ENCODE measurements at places on chromosomes 7 and 10.

DNA sequence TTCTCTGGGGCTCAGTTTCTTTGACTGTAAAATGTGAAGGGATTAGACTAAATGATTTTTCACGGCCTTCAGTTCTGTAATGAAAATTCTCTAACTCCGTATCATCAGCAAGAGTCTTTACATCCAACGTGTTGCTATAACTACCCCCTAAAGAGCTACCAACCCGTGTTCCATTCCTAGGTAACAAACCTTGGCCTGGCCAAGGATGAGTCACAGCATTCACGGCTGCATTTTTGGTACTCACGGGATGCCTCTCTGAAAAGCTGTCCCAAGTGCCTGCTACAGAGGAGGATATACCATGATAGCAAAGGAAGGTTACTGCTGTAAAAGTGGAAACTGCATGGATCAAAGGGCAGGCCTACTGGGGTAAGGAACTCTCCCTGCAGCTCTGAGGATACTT is 5.9 kb downstream of the LRRC4 start:
- DNase-seq: no peak

DNA sequence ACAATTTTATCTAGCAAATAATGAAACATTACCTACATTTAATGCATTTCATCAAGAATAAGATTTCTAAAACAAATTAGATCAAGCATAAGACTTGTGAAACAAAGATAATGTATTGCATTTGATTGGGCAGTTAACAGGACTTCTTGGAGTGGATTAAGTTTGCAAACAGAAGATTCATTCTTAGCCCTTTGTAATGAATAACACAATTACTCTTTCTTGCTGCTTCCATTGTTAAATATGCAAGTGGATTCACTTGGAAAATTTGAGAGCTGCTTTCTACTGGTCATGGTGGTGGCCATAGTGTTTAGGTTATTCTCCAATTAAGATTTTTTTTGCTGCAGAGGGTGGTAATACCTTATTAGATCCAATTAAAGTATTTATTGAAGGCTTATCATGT is 6.0 kb downstream of the PPP1R9A start:
- no peak for DNase-seq

GRCh38 chr7:45699726-45700390 is 125.7 kb downstream of the ADCY1 start:
- no peak for DNase-seq

DNA sequence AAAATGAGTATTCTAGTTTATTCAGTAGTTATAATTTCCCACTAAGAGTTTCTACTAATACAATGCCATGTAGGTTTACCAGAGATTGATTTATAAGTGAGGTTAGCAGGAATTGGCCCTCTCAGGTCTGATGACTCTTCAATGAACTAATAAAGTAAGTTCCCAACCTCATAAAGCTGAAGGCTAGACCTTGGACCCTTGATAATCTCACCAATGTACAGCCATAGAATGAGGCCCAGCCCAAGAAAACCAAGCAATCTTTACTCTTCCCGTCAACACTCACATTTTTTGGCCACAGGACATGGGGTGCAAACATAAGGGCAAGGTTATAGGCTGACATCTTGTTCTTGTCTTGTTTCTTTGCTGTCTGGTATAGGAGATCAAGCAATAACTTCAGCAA is 33.3 kb downstream of the ARHGAP19 start:
- DNase-seq: no peak

DNA sequence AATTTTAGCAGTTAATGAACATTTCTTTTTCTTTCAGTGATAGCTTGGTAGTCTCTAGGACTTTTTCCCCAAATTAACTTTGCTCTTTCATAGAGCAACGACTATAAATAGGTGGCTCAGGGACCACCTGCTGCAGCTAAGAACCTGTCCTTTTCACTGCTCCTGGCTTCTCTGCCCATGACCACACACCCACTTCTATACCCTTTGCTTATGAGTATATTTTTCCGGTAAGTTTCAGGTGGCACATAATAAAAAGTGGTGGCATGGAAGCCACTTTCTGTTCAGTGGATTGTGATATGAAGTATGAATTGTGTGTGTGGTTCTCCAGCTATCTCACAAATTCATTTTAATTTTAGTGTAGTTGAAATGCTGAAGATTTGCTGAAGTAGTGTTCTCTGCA is 1.2 kb downstream of the ING3 start:
- no peak for DNase-seq

DNA sequence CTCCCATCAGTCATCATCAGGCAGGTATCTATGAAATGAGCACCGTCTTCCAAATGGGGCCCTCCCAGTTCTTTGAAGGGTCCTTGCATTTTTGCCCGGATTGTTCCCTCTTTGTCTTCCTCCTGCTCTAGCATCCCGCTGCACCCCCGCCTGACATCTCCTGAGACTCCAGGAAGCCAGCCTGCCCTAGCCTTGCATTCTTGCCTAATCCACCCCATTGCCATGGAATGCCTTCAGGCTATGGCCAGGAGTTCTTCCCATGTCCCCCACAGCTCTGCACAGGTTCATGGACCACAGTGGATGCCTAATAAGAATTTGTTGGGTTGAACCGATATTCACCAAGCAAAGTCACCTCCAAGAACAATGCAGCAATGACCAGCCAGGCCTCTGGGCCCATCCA is 62.1 kb downstream of the ZMIZ1 start:
- DNase-seq: no peak

GRCh38 chr7:141012044-141012685 is 2.6 kb downstream of the MRPS33 start:
- DNase-seq: peak; percentile 62

DNA sequence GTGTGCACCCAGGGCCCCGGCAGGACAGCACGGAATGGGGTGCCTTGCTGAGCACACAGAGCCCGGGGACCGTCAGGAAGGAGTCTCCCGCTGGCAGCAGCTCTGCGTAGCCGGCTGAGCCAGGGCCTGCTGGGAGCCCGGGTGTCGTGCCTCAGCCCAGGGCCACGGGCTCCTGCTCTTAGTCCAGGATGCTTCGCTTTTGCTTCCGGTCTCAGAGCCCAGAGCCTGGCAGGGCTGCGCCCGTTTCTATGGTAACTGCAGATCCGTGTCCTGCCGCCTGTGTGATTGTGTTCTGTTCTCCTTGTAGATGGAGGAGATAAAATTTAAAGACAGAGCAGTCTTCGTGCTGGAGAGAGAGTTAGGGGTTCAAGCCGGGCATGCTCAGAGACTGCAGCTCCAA is 53.7 kb upstream of the DPYSL4 start:
- no peak for DNase-seq

DNA sequence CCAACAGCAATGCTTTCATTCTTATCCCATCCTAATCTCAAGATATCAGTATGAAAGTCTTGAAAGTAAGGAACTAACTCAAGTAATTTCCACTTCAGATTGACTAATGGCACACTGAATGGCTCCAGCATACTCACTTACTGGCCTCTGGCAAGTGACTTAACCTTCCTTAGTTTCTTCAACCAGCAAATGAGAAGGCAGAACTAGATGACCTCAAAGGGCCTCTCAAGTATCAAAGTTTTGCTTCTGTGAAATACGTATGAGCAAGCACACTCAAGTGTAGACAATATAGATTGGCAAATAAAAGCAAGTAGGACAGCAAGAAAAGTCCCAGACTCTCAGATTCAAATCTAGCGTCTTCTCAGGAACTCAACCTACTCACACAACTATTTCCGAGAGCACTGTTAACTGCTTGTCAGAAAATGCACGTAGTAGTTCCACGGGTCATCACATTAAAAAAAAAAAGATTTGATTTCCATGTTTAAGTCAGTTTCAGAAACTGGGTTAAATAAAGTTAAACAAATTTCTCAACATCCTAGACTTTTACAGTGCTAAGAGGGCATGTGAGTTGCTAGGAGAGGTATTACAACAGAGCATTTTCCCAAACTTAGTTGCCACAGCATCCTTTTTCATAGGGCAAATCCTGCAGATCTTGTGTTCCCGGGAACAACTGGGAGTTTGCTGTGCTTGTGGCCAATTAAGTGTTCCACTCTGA is 276.9 kb upstream of the KLF14 start:
- peak; percentile 93 for DNase-seq

DNA sequence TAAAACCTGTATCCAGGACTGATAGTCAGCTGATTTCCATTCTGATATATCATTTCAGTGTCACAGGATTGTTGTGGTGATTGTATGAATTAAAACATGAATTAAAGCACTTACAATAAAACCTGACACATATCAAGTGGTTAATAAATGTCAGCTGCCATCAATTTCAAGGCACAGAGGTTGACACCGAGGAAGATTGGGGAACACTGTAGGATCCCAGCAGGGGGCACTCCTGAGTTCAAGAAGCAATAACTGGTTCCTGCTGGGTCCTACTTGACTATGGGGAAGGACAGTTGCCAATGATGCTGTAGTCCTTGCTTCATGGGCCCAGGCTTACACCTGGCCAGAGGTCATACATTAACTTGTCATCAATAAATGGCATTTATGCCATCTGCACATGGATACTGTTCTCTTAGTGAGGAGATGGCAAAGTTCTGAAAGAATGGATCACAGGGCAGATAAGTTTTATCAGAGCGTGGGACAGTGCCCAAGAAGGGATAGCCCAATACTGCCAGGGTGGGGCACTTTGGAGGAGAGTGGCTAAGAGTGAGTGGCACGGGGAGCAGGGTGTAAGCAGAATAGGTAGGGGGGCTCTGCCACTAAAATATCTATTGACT is 24.1 kb downstream of the FZD1 start:
- peak; percentile 65 for DNase-seq

DNA sequence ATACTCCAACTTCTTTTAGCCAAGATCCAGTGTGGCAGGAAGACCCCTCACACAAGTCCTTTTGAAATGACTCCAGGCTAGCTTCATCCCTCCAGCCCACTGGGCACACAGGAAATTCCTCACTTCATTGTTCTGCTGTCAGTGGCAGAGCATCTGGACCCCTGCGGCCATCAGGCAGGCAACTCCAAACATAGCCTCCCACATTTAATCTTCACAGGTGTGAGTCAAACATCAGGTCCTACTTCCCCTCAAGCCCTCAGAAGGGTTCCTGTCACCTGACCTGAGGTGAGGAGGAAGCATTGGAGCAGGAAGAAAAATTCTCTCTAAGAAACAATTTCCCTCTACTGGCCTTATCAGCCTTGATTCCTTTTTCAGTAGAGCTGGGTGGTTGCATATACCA is 51.1 kb upstream of the C1GALT1 start:
- no peak for DNase-seq

- DNase-seq: no peak
Observed at GRCh38 chr10:124042656-124043309, 50.6 kb downstream of the CHST15 start.

GRCh38 chr7:30471205-30471604 is 7.4 kb downstream of the NOD1 start:
- DNase-seq: no peak

- no peak for DNase-seq
Observed at GRCh38 chr10:132539431-132539839, 1.8 kb downstream of the INPP5A start.

GRCh38 chr10:51010977-51011376 is 63.3 kb upstream of the PRKG1 start:
- DNase-seq: peak; percentile 48

GRCh38 chr10:16856567-16856966 is 39.3 kb upstream of the RSU1 start:
- DNase-seq: no peak

DNA sequence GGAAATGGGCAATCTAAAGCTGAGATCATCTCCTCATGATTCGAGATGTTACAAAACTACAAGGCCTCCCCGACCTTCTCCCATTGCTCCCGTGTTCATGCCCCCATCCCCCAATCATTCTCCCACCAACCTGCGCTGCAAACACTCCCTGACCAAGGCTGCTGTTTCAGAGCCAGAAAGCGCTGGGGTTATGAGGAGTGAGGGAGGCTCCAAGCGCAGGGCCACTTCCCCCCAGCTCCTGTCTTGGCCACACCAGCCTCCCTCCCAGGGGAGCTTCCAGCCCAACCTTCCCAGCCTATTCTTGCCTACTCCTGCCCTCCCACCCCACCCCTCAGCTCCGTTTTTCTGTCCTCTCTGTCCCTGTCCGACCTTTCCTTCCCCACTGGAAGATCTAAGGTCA is 14.7 kb upstream of the NODAL start:
- DNase-seq: peak; percentile 10

GRCh38 chr10:132939957-132940790 is 2.2 kb downstream of the CFAP46 start:
- peak; percentile 67 for DNase-seq

DNA sequence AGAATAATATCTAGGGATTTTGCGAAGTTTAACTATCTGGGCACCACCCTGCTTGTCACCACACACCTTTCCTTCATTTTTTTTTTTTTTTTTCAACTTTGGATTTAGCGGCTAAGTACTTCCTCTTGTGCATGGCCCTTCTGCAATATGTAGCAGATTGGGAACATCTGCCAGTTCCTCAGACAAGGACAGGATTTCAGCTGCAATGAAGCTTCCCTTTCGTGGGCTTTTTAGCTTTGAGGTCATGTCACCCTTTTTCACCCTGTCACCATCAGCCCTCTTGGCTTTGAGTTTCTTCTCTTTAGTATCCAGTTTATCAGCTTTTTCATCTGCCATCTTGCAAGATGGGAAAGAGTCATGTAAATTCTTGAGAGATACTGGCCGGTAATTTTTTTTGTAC is 81.6 kb upstream of the ETV1 start:
- DNase-seq: no peak

GRCh38 chr10:117217196-117217761 is 20.0 kb downstream of the KCNK18 start:
- DNase-seq: no peak

GRCh38 chr10:95133016-95133752 is 60.9 kb upstream of the ACSM6 start:
- DNase-seq: peak; percentile 86

DNA sequence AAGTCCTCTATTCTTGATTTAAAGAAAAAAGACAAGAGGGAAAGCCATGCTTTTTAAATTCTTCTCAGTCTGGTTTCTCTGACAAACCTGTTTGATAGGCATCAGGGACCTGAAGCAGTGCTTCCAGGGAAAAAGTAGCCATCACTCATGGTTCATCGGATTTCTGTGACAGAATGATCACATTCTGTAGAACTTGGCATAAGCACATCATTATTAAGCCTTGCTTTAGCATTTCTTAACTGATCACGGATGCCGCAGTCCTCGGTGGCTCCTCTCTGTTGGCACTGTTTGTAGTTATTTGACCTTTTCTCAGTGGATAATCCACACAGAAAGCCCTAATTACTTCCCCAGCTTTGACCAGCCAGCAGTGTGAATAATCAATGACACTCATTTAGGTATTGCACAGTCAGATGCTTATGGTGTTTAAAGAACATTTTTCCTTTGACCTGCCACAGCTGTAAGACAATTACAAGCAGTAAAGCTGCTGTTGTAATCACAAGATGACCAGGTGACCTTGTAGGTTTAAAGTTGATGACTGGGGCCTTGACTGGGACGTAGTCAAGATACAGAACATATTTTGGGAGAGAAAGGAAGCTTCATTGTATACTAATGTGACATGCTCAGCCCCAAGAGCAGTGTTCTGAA is 64.4 kb upstream of the SKAP2 start:
- DNase-seq: no peak

GRCh38 chr7:100019908-100020307 is 4.5 kb downstream of the ZKSCAN1 start:
- DNase-seq: no peak

- no peak for DNase-seq
Observed at GRCh38 chr7:51140199-51141164, 176.1 kb downstream of the COBL start.

Measured in suppressor macrophage treated with lipopolysaccharide for 4 hours (primary cell).